Osteoblast (primary cell): ENCODE measurements at places on chromosomes 1 and 21. TPM values are rescaled to one million over a fixed set of nuclear protein-coding genes. Genes with fewer than 3 reads are reported as not detected.

DNA sequence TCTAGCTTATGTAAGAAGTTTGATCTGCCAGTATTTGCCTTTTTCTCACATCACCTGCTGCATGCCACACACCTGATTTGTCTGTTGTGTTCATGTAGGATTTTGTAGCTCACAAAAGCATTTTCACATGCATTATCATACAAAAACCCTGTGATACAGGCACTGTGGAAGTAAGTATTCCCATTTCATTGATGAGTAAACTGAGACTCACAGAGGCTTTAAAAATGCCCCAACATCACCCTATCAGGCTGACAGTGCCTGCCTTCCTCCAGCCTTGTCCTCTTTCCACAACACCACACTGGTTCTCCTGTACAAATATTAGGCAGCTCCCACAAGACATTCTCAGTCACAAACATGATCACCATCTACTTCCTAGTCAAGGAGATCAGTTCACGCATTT lies 85.9 kb upstream of the UBE2U start:
- H3K27ac ChIP-seq, result no peak overlapping the region
- no peaks in the 10 kb centered on the region for H3K27me3 ChIP-seq
- H3K4me3 ChIP-seq, result no peak overlapping the region
- peaks cover 29% of the 10 kb centered on the region for H3K4me1 ChIP-seq
- no peak for DNase-seq
- H3K36me3 ChIP-seq, result no peaks in the 10 kb centered on the region

- no peak overlapping the region for H3K27ac ChIP-seq
- H3K36me3 ChIP-seq, result no peaks in the 10 kb centered on the region
- no peak overlapping the region for H3K4me3 ChIP-seq
- H3K27me3 ChIP-seq, result no peaks in the 10 kb centered on the region
- peak; percentile 68 for DNase-seq
Observed at GRCh38 chr1:232036181-232036933, 409.8 kb downstream of the DISC1 start.

- no peak overlapping the region for H3K4me3 ChIP-seq
- H3K27ac ChIP-seq, result no peak overlapping the region
- DNase-seq, result no peak
- no peaks in the 10 kb centered on the region for H3K36me3 ChIP-seq
- peaks cover 8% of the 10 kb centered on the region for H3K4me1 ChIP-seq
- no peaks in the 10 kb centered on the region for H3K27me3 ChIP-seq
Observed at GRCh38 chr1:235266325-235266724, 61.7 kb downstream of the ARID4B start.

DNA sequence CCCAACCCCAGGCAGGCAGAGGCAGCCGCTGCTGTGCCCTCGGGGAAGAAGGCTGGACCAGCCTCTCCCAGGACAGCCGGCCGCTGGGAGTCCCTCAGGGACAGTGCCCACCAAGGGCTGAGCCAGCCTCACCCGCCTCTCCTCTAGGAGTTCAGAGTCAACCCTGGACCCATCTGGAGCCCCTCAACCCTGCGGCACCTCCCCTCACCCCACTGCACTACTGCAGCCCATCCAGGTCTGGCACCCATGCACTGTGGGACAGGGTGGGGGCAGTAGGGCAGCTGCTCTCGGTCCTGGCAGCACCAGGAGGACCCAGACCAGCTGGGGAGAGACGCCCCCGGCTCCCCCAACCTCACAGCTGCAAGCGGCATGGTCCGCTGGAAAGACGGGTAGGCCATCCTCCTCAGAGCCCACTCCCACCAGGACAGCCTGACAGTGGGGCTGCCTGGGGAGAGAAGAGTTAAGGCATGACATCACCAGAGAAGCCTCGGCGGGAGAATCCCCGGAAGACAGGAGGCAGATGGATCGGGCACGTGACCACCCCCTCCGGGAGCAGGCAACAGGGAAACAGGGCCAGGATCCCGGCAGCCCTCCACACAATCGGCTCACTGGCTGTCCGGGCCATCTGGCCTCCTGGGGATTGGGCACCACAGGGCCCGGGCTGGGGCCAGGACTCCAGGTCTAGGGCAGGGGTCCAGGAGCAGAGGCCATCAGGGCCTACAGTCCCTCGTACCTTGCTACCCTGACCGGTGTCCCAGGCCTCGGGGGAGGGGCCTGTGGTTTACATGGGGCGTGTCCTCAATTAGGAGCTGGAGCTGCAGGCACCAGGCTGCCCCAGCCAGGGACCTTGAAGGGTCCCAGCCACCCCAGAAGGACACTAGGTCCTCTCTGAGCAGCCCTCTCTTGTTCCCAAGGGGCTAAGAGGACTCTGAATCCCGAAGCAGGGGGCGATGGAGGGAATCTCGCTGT lies 3.1 kb downstream of the ACAP3 start:
- H3K27ac ChIP-seq, result peak overlapping the region; percentile 60
- peak overlapping the region; percentile 86 for H3K4me3 ChIP-seq
- peak; percentile 98 for DNase-seq
- H3K4me1 ChIP-seq, result peaks cover 34% of the 10 kb centered on the region
- H3K36me3 ChIP-seq, result peaks cover 3% of the 10 kb centered on the region

GRCh38 chr1:23362218-23362713 lies 7.4 kb downstream of the ZNF436 start:
- H3K4me3 ChIP-seq, result no peak overlapping the region
- H3K27me3 ChIP-seq, result no peaks in the 10 kb centered on the region
- no peak for DNase-seq
- H3K27ac ChIP-seq, result no peak overlapping the region
- H3K4me1 ChIP-seq, result peaks cover 9% of the 10 kb centered on the region
- H3K36me3 ChIP-seq, result peaks cover 66% of the 10 kb centered on the region

DNA sequence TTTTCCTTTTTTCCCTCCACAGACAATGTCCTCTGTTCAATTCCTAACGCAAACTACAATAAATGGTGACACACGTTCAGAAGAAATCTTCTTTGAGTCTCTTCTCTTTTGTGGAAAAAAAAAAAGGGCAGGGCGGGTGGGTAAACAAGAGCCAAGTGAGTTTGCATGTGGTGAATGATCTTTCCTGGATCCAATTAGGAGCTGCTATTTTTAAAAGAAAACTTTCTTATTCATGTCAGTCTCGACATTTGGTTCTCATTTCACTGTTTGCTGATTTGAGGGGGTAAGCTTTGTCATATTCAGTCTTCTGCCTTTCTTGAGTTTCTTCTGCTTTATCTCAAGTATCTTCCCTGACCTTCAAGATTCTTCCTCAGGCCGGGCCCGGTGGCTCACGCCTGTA lies 29.2 kb upstream of the KIF1B start:
- H3K4me3 ChIP-seq, result no peak overlapping the region
- H3K4me1 ChIP-seq, result no peaks in the 10 kb centered on the region
- H3K36me3 ChIP-seq, result peaks cover 20% of the 10 kb centered on the region

DNA sequence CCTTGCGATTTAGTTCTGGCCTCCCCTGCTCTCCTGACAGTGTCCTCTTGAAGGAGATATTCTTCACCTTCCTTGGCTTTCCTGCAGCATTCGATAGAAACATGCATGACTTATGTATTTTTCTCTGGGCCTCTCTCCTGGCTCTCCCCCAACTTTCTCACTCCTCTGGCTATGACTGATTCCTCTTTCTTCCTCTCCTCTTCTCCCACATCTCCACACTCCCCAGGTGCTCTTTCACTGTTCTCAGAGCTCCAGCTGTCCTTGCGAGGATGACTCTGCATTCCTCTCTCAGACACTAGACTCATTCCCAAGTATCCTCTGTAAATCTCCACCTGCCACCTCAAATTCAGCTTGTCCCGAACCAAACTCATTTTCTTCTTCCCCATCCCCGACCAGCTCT lies 18.0 kb downstream of the LRRC42 start:
- H3K27me3 ChIP-seq, result no peaks in the 10 kb centered on the region
- no peak overlapping the region for H3K27ac ChIP-seq
- peaks cover 5% of the 10 kb centered on the region for H3K4me1 ChIP-seq
- H3K36me3 ChIP-seq, result peaks cover 61% of the 10 kb centered on the region
- H3K4me3 ChIP-seq, result no peak overlapping the region
- DNase-seq, result peak; percentile 62

- H3K27ac ChIP-seq, result no peak overlapping the region
- H3K27me3 ChIP-seq, result no peaks in the 10 kb centered on the region
- no peak overlapping the region for H3K4me3 ChIP-seq
- peaks cover 19% of the 10 kb centered on the region for H3K4me1 ChIP-seq
Observed at GRCh38 chr1:88061492-88062177, 622.4 kb upstream of the PKN2 start.

DNA sequence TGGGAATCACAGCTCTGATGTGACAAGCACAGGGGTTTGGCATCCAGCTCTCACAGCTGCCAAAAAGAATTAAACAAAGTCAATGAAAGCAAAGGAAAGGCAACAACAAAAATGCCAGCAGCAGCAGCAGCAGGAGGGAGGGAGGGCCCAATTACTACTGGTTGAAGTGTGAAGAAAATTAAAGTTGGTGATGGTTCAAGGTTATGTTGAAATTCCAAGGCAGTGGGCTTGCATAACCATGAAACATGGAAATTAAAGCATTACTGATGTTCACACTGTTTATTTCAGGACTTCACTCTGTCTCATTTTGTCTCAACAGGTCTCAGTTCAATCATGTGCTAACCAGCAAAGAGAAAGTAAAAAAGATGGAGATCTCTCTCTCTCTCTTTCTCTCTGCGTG lies 220.3 kb upstream of the LYPLAL1 start:
- H3K27me3 ChIP-seq, result no peaks in the 10 kb centered on the region
- H3K36me3 ChIP-seq, result no peaks in the 10 kb centered on the region
- no peaks in the 10 kb centered on the region for H3K4me1 ChIP-seq
- H3K27ac ChIP-seq, result no peak overlapping the region
- no peak for DNase-seq

DNA sequence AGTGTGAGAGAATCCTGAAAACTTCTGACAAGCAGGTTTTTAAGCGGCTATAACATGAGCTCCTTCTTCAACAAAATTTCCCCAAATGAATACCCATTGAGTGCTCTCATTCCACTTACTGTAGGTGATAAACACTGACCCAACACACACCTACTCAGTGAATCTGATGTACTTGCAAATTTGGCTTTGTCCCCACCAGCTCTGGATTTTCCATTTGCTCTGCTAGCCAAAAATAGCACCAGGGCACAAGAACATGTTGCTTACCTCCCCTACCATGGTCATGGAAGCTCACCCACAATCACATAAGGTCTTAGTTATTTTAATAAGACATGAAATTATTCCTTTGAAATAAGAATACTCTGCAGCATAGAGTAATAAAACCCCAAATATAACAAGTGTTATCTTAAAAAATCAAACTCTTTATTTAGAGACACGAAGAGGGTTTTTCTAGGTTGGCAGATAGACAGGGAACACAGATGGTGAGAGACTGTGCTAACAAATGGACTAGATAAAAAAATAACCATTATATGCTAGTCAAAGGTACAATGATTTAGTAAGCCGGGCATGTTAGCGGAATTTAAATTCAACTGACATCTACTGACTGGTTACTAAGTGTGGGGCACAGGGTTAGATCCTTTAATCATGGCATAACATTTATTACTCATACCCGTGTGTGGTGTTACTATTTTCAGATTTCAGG lies 291.9 kb downstream of the KCNH1 start:
- H3K4me1 ChIP-seq, result no peaks in the 10 kb centered on the region
- no peaks in the 10 kb centered on the region for H3K36me3 ChIP-seq
- no peak overlapping the region for H3K27ac ChIP-seq
- no peak for DNase-seq
- H3K4me3 ChIP-seq, result no peak overlapping the region

DNA sequence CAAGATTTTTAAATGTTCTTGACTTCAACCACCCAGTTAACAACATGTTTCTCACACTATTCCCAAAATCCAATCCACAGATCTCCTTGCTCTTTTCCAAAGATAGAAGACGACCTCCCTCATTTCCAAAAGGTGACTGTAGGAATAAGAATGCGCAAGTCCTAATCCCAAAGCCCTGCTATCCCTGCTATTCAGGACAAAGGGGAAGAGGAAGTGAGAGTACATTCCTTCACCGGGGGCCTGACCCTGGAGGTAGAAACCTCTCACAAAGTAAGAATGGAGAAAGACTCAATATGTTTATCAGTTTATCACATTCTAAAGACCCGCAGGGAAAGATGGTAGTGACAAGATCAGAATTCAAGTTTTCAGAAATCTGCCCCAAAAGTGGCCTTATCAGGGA lies 55.7 kb downstream of the PLEKHA6 start:
- H3K27me3 ChIP-seq, result peaks cover 73% of the 10 kb centered on the region
- H3K4me3 ChIP-seq, result no peak overlapping the region
- DNase-seq, result no peak
- no peak overlapping the region for H3K27ac ChIP-seq
- no peaks in the 10 kb centered on the region for H3K36me3 ChIP-seq

DNA sequence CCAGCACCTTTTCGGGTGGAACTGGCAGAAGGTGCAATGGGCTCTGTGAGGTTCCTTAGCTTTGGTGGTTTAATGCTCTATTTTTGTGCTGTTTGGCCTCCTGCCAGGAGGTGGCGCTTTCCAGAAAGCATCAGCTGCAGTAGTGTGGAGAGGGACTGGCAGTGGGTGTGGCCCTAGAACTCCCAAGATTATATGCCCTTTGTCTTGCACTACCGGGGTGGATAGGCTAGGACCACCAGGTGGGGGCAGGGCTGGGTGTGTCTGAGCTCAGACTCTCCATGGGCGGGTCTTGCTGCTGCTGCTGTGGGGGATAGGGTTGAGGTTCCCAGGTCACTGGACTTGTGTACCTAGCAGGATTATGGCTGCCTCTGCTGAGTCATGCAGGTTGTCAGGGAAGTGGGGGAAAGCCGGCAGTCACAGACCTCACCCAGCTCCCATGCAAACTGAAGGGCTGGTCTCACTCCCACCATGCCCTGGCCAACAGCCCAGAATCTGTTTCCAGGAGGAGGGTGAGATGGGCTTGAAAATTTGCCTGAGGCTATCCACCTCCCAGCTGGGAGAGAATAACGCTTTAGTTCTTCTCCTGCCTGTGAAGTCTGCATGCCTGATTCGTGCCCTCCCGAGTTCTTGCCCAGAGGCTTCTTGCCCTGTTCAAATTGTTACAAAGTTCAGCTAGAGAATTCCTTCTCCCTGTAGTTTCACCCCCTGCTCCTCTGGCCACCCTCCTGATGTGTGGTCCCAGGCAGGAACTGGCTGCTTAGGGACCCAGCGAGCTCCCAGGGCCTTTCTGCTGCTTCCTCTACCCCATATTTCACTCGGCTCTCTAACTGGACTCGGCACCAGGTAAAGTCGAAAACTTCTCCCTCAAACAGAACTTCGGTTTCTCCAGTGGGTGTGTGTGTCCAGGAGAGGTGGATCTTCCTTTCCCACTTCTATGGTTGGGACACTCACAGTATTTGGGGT lies 76.5 kb upstream of the BTG3 start:
- no peak overlapping the region for H3K27ac ChIP-seq
- no peak for DNase-seq
- H3K4me1 ChIP-seq, result no peaks in the 10 kb centered on the region

- peaks cover 9% of the 10 kb centered on the region for H3K36me3 ChIP-seq
- DNase-seq, result no peak
- no peaks in the 10 kb centered on the region for H3K27me3 ChIP-seq
Observed at GRCh38 chr1:108951242-108951641, 12.0 kb downstream of the CLCC1 start.

DNA sequence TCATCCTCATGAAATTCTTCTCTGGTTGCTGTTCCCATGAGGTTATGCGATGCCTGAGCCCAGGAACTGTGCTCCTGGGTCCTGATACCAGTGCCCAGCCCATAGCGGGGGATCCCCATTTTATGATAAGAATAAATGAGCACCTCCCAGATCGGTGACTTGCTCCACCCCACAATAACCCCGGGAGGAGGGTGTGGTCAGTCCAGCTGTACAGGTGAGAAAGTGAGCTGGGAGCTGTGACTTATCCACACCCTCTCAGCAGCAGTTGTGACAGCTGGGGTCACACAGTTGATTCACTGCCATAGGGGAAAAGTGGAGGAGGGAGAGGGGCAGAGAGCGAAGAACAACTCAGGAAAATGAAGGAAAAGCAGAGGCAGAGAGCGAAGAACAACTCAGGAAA lies 33.4 kb downstream of the OR2G3 start:
- H3K36me3 ChIP-seq, result no peaks in the 10 kb centered on the region
- no peak overlapping the region for H3K27ac ChIP-seq
- no peaks in the 10 kb centered on the region for H3K4me1 ChIP-seq
- H3K27me3 ChIP-seq, result no peaks in the 10 kb centered on the region

The C1orf141 gene
- not detected in 2 replicates for total RNA-seq

The IL20 gene
- not detected in 2 replicates for total RNA-seq

The AMY1A gene
- total RNA-seq, result not detected in 2 replicates

The OR10Z1 gene
- total RNA-seq, result not detected in 2 replicates

The NOS1AP gene
- under 0.01 TPM in 1 of 2 replicates, not detected in the other for total RNA-seq

The CELA3A gene
- not detected in 2 replicates for total RNA-seq
